ENCODE measurements at places on chromosomes 6 and 20.
A peak's percentile ranks its signal among the peaks of the same experiment; 100 is the strongest.

- no peak for DNase-seq
Observed at GRCh38 chr6:40717411-40718057, 130.4 kb upstream of the LRFN2 start.

DNA sequence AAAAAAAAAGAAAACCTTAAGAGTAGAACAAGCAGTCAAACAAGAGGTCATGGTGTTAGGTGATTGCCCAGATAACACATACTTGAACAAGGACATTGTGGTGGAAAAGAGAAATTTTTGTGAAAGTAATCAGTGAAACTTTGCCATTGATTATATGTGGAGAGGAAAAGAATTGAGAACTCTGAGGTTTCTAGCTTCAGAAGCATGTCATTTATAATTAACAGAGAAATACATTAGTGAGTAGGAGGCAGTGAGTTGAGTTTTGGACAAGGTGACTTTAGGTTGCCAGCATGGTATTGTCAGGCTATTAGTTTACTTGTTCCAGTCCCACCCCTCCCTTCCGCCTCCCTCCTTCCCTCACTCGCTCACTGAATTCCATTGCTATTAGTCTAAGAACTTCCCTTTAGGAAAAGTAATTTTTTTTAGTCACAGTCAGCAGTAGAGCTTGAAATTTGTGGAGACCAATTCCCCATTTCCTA, 17.2 kb downstream of the TAB2 start:
- DNase-seq, result peak; percentile 97

DNA sequence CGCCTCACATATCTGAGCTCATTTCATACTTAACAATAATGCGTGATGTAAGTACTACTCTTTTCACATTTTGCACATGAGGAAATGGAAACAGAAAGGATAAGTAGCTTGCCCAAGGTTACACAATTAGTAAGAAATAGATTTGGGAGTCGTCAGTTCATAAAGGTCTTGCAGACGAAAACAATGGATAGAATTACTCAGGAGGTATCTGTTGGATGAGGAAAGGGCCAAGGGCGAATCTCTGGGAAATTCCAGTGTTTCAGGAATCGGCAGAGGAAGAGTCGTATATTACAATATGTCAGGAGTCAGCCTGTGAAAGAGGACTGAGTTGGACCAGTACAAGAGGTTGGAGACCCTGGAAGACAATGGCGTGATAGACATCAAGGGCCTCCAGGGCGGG, 12.8 kb upstream of the EDN1 start:
- no peak for DNase-seq

DNA sequence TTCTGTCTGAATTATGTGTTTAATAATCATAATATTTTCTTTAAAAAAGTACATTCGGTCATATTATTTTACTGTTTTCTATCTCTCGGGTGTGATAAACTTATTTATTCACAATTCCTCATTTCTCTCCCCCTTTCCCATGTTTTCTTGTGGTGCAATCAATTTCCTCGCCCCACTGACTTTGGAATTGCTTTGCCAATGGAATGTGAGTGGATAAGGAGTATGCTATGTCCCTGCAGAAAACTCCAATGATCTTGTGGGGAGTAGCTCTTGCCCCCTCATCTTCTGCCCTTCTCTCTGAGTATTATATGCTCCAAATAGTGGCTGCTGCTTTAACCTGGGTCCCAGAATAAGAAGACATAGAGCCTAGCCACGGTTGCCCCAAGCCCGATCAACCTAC, 64.1 kb downstream of the HMGN3 start:
- DNase-seq, result peak; percentile 52

DNA sequence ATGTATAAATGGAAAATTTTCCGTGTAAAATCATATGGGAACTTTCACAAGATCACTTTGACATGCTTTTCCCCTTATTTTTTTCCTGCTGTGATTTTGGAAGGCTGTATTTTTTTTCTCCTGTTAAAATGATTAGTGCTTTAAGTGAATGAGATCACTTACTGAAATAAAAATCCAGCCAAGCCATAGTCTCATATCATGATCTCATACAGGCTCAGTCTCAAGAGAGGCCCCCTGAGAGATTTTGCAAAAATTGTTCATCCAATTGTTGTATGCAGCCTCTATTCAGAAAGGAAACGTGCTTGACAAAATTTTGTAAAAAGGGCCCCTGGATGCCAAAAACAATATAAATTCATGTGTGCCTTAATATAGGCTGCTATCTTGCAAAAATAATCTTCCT, 528.2 kb downstream of the HDGFL1 start:
- DNase-seq, result no peak

- DNase-seq, result no peak
Observed at GRCh38 chr6:64376394-64376793, 740.8 kb downstream of the PHF3 start.

DNA sequence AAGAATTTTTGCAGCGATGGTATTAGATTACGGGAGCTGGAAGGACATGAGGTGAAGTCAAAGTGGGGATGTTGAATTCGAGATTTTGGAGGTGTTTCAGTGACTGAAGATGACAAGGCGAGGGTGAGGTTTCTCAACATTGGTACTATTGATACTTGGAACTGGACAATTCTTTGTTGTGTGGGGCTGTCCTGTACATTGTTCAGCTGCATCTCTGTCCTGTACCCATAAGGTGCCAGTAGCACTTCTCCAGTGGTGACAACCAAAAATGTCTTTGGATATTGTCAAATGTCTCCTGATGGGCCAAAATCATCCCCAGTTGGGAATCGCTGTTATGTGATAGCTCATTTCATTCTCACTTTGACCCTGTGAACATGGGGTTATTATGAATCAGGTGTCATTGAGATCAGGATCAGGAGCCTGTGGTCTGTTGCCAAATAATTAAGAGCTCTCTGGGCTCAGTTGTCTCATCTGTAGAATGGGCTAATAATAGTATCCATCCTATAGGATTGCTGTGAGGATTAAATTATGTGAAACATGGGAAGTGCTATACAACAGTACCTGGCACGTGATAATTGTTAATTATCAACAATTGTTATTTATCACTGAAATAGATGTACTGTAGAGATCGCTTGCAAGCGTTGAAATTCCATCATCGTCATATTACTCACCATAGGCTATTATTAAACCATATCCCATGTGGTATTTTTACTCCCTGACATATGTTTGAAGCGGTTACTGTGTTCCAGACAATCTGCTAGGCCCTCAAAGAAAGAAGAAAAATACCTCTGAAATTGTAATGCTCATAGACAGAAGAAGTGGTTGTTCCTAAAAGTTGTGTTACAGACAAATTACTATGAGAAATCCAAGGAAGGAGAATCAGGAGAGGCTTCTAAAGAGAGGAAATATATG, 48.5 kb upstream of the TTPAL start:
- DNase-seq, result no peak

- DNase-seq, result no peak
Observed at GRCh38 chr6:157221817-157222175, 101.5 kb downstream of the TMEM242 start.

GRCh38 chr6:105078386-105078708, 101.5 kb downstream of the POPDC3 start:
- DNase-seq, result no peak

DNA sequence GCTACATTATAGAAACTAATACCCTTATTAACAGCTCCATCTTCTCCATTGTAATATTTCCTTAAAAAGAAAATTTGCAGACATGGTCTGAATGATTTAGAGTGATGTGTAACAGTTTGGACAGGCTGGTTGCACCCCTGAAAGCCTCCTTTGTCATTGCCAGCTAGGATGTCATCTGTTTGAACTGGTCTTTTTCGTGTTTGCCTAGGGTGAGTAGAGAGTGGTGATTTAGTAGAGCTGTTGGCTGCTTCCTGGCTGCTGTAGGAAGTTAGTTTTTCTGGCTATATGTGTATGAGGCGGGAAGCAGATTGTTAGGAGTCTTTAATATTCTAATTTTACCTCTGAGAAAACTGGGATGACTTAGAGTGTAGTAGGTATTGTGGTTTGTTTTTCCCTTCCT, 101.1 kb downstream of the ZFAND3 start:
- DNase-seq, result no peak

DNA sequence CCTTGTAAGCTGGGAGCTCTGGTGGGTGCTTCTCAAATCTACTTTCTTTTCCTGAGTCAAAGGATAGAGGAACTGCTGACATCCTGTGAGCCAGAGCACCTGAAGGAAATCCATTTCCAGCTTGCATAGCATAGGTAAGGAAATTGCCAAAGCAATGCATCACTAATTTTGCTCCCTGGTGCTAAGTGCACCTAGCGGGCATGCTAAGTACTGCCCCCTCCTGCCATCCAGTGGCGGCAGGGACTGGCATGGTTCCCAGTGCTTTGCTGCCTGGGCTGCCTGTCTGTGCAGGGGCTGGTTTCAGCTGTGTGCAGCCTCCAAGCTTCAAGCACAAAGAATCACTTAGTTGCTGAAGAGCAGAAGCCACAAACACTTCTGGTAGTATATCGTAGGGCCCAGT, 63.9 kb downstream of the FARS2 start:
- DNase-seq, result peak; percentile 17

DNA sequence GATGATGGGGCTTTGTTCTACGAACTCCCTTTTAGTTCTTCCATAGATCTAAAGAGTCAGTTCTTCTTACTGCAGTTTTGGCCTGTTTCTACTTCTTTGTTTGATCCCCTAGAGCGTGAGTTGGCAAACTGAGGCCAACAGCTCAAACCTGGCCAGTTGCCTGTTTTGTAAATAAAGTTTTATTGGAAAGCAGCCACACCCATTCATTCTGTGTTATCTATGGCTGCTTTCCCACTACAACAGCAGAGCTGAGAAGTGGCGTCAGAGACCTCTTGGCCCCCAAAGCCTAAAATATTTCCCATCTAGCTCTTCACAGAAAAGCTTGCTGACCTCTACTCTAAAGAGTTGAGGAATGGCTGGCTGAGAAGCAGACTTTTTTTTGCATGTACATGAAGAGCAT, 52.2 kb downstream of the EYA2 start:
- DNase-seq, result no peak

DNA sequence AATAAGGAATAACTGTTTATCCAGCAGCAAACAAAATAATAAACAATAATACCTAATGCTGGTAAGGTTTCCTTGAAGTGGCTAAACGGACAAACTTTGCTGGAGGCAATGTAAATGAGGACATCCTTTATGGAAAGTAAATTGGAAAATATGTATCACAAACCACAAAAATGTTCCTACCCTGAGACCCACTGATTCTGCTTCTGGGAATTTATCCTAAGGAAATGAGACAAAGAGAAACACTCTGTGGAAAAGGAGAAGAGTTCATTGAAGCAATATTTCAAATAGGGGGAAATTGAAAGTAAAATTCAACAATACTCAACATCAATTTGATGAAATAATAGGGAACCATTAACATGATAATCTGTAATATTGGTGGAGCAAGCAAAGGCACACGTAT, 37.9 kb downstream of the MAFB start:
- DNase-seq, result no peak

GRCh38 chr6:81451787-81452186, 300.7 kb downstream of the TENT5A start:
- DNase-seq, result peak; percentile 2

- DNase-seq, result peak; percentile 76
Observed at GRCh38 chr6:130965656-130966055, 97.4 kb downstream of the EPB41L2 start.

DNA sequence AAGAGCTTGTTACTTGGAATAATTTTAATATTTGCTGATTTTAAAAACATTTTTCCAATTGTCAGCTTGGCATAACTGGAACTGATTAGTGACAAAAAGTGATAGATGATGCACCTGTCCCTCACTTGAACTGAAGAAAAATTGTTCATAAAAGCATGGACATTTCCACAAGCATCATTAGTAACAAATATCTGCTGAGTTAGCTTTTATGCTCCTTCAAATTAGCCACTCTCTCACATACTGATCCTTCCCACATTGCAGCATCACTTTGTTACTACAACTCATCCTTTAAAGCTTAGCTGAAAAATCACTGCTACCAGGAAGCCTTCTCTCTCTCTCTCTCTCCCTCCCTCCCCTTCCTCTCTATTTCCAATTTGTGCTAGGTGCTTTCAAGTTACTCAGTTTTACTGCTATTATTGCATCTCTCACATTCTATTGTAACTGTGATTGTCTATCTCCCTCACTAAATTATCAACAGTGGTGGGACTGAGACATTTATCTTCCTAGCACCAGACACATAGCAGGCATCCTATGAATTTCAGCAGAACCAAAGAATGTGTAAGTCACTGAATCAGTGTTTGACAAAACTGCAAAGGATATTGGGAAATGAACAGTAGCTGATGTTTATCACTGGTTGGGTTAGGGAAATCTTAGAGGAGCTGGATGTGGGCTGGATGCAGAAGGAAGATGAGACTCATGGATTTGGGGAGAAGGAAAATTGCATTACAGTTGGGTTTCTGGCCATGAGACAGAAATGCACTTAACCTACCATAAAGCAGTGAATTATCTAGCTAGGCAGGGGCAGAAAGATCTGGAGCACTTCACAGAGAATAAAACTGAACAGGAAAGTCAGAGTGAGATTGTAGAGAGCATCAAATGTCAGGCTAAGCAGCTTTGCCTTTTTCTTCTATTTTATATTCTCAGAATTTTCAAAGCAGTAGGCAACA, 128.4 kb upstream of the PLN start:
- DNase-seq, result no peak

DNA sequence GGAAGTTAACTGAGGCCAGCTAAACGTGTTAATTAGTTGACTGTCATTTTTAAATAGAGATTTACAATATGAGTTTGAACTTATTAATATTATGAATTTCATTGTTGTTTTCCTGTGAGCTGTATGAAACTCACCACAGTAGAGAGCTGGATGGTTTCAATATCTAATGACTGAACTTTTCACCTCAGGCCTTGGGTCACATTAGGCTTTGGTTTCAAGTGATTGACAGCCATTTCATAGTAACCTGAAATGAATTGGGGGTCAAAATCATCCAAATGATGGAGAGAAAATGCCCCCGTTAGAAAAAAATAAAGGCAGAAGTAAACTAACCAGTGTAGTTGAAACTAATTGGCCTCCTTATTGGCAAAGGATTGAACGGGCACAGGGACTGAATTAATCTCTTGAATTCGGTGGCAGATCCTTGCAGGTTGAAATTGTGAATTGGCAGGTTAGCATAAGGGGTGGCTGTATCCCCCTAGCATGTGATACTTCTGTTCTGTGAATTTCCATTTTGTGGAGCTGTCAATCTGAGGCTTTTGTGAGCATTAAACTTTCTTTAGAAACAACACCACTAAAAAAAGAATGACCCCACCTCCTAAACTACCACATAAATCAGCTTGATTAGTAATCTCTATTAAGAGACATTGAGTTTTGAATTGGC, 155.1 kb upstream of the MMS22L start:
- DNase-seq, result no peak

DNA sequence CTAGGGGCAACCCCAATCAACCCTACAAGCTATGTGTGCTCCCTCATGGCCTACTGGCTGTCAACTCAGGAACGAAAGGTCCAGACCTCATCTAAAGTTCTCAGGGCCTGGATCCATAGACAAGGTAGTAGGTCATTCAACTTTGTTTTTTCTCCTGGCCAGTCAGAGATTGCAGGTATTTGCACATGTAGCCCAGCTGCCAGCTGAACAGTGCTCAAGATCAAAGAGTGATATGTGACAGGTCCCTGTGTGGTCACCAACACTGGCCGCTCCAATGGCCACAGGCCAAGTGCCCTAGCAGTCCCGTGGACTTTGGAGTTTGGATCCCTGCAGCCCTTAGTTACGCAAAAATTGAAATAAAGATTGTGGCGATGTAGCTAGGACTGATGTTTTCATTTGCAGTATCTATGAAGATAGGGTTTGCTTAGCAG, 60.6 kb upstream of the ATXN1 start:
- no peak for DNase-seq

Data from renal cortical epithelial cell (primary cell).